Smooth muscle cell of the umbilical artery (primary cell): ENCODE measurements at places on chromosomes 12 and 14. TPM values are rescaled to one million over a fixed set of nuclear protein-coding genes. Genes with fewer than 3 reads are reported as not detected.

The YY1 gene
- 39.8 and 42.3 TPM in 2 replicates for total RNA-seq

The GRIP1 gene
- total RNA-seq = 1.5 and 3.6 TPM in 2 replicates

The SERPINA6 gene
- not detected in 2 replicates for total RNA-seq

The CD4 gene
- total RNA-seq = 1.0 and 1.5 TPM in 2 replicates

The WSCD2 gene
- not detected in 2 replicates for total RNA-seq

The ALG10B gene
- 2.1 and 3.2 TPM in 2 replicates for total RNA-seq

The KRT71 gene
- not detected in 2 replicates for total RNA-seq

The SOAT2 gene
- total RNA-seq = not detected in 2 replicates

The MIP gene
- total RNA-seq = not detected in 2 replicates

The DEGS2 gene
- not detected in 2 replicates for total RNA-seq

The GMFB gene
- 91.8 and 114 TPM in 2 replicates for total RNA-seq

The CLEC2A gene
- not detected in 2 replicates for total RNA-seq

The DLK1 gene
- total RNA-seq = under 0.01 TPM in 1 of 2 replicates, not detected in the other

The FOXA1 gene
- 1.1 TPM in 1 of 2 replicates, not detected in the other for total RNA-seq

The RPGRIP1 gene
- total RNA-seq = not detected in 2 replicates

The SERPINA3 gene
- total RNA-seq = 4.6 and 38.6 TPM in 2 replicates

The FLVCR2 gene
- total RNA-seq = 0.59 and 0.74 TPM in 2 replicates

The FBRSL1 gene
- 3.0 and 8.4 TPM in 2 replicates for total RNA-seq

The TEAD4 gene
- total RNA-seq = 3.6 and 6.8 TPM in 2 replicates

The CHGA gene
- not detected in 2 replicates for total RNA-seq

The PLD4 gene
- total RNA-seq = under 0.01 TPM in 1 of 2 replicates, not detected in the other

The SLC6A12 gene
- total RNA-seq = under 0.01 TPM in 1 of 2 replicates, not detected in the other

The KCNJ8 gene
- total RNA-seq = 1.8 and 6.2 TPM in 2 replicates

The GUCY2C gene
- not detected in 2 replicates for total RNA-seq

The CYP27B1 gene
- total RNA-seq = 0.59 and 0.74 TPM in 2 replicates

The SMIM41 gene
- total RNA-seq = 0.23 TPM in 1 of 2 replicates, not detected in the other

The GPR68 gene
- 6.8 and 10.1 TPM in 2 replicates for total RNA-seq

The MIPOL1 gene
- 16.0 and 18.7 TPM in 2 replicates for total RNA-seq

The KRR1 gene
- total RNA-seq = 33.0 and 73.2 TPM in 2 replicates

The KRT7 gene
- 1.8 and 2.1 TPM in 2 replicates for total RNA-seq

The TSPAN11 gene
- total RNA-seq = under 0.01 and 0.69 TPM in 2 replicates

The IL25 gene
- not detected in 2 replicates for total RNA-seq

The NXPH4 gene
- total RNA-seq = 12.5 and 13.9 TPM in 2 replicates

The PTPRR gene
- total RNA-seq = 0.30 and 2.7 TPM in 2 replicates

The TMEM132C gene
- total RNA-seq = not detected in 2 replicates

The NEUROD4 gene
- total RNA-seq = not detected in 2 replicates

The B4GALNT3 gene
- total RNA-seq = 0.23 TPM in 1 of 2 replicates, not detected in the other

The NYNRIN gene
- 1.2 and 3.0 TPM in 2 replicates for total RNA-seq

The CLEC4E gene
- total RNA-seq = not detected in 2 replicates

The PLA2G1B gene
- not detected in 2 replicates for total RNA-seq
